ENCODE measurements at places on chromosomes 3 and 15.

- no peak for DNase-seq
These were observed 57.0 kb downstream of the SRGAP3 start for GRCh38 chr3:9192248-9193025.

DNA sequence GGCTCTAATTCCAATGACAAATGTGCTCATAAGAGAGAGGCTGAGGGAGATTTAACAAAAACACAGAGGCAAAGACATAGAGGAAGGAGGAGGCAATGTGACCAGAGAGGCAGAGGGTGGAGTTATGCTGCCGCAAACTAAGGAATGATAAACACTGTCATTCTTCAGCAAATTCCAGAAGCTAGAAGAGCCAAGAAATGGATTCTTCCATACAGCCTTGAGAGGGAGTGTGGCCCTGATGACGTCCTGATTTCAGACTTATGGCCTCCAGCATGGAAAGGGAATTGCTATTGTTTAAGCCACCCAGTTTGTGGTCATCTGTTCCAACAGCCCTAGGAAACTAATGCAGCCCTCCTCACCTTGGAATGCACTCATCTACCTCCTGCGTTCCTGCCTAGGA, 30.5 kb downstream of the CD47 start:
- no peak for DNase-seq

DNA sequence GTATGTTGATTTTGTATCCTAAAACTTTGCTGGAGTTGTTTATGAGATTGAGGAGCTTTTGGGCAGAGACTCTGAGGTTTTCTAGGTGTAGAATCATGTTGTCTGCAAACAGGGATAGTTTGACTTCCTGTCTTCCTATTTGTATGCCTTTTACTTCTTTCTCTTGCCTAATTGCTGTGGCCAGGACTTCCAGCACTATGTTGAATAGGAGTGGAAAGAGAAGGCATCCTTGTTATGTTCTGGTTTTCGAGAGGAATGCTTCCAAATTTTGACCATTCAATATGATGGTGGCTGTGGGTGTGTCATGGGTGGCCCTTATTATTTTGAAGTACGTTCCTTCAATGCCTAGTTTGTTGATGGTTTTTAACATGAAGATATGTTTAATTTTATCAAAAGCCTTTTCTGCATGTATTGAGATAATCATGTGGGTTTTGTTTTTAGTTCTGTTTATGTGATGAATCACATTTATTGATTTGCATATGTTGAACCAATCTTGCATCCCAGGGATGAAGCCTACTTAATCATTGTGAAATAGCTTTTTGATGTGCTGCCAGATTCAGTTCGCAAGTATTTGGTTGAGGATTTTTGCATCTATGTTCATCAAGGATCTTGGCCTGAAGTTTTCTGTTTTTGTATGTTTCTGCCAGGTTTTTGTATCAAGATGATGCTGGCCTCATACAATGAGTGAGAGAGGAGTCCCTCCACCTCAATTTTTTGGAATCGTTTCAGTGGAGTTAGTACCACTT, 188.1 kb downstream of the MINAR1 start:
- no peak for DNase-seq

- no peak for DNase-seq
These were observed 61.9 kb downstream of the CTDSPL start for GRCh38 chr3:37923569-37924040.

DNA sequence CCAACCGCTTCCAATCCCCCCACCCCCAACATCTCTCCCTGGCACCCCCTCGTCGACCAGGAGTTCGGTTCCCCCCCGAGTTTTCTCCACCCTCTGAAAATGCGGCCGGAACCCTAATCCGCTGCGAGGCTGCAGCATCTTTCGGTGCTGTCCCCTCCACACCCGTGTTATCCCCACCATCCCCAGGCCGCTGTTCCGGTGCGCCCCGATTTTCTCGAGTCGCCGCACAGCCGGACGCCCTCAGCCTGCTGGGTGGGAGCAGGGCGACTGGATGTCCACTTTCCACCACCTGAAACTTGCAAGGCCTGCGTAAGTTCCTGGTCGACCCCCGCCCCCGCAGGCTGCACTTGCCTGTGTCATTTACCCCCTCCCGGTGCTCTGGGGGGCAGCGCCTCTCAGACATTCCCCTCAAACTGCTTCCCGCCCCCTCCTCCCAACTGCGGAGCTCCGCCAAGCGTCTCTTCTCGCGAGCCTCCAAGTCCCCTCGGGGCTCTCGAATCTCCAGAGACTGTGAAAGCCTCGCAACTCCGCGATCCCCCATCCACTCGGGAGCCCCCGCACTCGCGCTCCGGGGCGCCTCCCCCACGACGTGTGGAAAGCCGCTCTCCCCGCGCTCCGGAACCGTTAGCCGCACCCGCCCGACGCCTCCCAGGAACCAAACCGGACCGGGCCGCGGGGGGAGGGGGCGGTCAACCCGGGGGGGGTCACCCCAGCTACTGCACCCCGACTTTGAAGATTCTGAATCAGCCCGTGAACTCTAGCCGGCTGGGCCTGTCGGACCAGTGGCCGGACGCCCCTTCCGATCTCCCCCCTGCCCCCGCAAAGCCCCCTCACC, 566 bp downstream of the ETV5 start:
- DNase-seq, result no peak

DNA sequence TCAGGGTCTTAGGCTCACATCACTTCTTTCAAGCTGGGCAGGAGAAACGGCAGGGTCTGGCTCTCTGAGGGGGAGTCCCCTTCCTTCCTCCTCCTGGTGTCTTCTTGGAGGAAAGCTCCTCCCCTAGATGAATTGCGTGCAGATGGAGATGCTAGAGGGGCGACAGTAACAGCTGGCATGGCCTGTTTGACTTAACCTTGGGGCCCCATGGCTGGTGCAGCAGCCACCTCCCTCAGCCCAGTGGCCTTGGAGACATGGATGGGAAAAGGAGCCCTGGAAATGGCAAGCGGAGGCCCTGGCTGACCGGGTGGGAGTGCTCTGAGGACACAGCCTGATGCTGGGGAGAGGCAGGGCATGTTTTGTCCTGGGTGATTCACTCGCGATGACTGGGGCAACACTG, 20.2 kb downstream of the PAK6 start:
- DNase-seq, result no peak

DNA sequence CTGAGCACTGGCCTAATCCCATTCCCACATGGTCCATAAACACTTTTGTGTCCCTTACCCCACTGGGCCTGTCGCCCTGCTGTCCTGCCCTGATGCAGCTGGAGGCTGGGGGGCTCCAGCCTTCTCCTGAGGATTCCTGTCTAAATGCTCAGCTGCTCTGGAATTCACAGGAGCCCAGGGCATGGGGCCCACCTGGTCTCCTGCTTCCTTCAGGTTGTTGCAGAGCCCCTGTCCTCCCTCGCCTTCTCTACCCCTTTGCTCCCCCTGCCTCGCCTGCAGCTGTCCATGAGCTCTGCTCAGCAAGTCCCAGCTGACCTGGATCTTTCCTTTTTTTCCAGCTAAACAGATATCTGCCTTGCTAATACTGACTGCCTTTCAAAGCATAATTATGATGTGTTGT, 286.9 kb downstream of the XXYLT1 start:
- no peak for DNase-seq

DNA sequence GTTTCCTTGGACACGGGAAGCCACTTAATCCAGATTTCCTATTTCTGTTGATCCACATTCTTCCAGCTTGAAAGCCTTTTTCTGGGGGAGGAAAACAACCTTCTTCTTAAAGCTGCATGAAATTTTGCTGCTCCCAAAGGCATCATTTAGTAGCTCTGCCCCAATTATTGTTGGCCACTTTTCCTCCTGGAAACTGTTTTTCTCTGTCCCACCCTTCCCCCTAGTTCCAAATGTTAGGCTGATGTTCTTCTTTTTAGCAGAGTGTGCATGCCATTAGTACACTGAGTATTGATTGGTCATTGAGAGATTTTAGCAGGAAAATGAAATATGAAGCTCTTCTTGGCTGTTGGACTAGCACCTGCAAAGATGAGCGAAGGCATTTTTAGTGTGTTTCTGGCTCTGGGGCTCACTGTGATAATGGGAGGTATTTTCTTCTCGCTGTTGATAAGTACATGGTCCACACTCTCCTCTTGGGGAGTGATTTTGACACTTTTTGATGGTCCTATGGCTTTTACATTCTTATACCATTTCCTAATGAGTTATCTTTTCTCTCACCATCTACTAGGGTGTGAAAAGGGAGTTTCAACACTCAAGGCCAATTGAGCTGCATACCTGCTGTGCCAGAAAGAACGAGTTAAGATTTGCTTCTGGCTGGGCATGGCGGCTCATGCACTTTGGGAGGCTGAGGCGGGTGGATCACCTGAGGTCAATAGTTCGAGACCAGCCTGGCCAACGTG, 200.5 kb downstream of the PTPRG start:
- DNase-seq, result no peak

DNA sequence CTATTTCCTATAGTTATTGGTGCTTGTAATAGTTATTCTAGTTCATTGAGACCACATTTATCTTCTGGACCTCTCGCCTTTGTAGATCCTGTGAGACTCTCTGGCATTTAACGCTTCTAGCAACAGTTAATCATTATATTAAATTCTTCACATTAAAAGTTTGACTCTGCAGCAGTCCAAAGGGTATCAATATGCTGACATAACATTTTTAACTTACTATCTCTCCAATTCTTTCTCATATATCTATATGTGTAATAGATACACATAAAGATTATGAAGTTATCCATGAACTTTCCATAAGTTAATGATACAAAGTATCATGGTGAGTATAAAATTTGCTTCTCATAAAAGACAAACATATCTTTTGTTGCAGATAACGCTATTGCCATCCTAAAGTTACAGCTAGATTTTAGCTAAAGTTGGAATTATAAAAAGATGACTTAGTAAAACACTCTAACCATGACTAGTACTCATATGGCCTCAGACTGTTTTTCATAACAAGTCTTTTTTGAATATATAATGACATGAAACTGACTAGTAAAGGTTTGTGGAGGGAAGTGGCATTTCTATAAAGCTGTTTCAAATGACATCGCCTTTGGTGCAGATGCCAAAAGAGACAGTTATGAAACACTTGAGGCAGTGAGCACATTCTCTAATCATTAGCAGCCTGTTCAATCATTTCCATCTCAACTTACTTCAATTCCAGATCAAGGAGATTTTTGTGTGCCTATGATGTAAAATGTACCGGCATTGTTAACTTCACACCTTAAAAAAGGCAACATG, 379.3 kb upstream of the CBLB start:
- DNase-seq, result no peak

DNA sequence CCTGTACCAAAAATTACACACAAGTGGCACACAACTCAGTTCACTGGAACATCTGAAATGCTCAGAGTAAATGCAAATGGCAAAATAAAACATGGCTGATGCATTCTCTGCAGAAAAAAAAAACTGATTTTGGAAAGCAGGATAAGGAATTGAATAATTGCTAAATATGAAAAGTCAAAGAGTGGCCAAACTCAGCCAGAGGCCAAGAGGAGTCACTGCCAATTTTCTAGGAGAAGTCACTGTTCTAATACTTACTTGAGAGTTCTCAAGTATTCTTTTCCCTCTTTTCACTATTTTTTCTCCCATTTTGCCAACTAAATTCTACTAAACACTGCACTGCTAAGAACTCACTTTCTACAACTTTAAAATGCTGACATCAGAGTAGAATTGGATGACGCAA, 1018.6 kb downstream of the TUSC7 start:
- DNase-seq, result no peak

- no peak for DNase-seq
These were observed 197.7 kb downstream of the RBMS3 start for GRCh38 chr3:29478611-29479010.

GRCh38 chr3:167864552-167864874, 129.0 kb downstream of the SERPINI1 start:
- DNase-seq, result no peak

- DNase-seq, result no peak
These were observed 43.4 kb upstream of the AGBL1 start for GRCh38 chr15:86036243-86036642.

DNA sequence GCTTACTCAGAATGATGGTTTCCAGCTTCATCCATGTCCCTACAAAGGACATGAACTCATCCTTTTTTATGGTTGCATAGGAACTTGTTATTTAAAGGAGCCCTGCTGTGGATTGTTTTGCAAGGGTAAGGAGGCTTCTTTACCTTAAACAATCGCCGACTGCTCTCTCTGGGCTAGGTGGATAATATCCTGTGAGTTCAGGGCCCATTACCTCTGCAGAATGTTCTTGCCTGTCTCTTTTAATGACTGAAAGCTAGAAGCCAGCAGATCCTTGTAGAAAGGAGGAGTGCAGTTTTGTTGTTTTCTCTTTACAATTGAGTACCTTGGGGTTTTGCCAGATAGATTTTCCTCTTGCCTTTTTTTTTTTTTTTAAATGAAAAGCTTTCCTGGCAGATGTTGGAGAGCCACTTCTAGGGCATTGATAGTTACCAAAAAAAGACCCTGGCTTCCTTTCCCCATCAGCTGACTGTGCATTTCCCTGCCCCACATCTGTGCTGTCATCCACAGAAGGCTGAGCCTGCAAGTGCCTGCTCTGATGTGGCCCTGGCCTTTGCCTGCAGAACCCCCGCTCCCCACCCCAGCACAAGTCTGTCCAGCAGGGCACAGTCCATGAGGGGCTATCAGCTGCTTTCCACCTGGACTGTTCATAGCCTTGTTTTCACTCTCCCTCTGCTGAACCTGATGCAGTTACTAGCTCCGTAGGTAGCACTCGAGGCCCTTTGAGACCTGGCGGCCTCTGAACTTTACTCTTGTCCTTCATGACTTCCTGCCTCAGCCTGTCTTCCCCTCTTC, 113.1 kb downstream of the CHCHD6 start:
- no peak for DNase-seq

- no peak for DNase-seq
These were observed 118.1 kb downstream of the SLC25A26 start for GRCh38 chr3:66338927-66339326.

DNA sequence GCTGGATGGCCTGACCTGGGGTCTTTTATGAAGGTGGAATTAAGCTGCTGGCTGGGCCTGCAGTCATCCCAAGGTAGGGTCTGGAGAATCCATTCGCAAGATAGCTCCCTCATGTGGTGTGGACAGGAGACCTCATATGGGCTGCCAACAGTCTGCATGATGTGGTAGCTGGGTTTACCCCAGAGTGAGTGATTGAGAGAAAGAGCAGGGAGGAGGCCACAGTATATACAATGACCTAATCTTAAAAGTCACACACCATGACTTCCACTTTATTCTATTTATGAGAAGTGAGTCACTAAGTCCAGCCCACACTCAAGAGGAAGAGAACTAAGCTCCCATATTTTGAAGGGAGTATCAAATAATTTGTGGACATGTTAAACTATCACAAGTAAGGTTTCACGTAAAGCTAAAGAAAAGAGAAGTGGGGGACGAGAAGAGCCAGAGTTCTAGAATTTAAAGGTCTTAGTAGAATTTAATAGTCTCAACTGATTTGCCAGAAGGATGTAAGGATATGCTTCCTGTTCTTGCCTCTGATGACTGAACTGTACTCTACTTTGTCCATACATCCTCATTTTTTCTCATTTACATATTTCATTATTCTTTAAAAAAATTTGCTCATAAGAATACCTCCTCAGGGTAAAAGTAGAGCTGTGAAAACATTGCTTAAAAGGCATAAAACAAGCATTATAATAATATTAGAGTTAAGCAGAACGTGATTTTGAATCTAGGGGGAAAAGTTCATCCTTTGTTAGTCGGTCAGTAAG, 184.4 kb downstream of the PEX5L start:
- no peak for DNase-seq

- DNase-seq, result no peak
These were observed 1.3 kb downstream of the AQP9 start for GRCh38 chr15:58139276-58139988.
